ENCODE measurements at places on chromosomes 13 and 19.

DNA sequence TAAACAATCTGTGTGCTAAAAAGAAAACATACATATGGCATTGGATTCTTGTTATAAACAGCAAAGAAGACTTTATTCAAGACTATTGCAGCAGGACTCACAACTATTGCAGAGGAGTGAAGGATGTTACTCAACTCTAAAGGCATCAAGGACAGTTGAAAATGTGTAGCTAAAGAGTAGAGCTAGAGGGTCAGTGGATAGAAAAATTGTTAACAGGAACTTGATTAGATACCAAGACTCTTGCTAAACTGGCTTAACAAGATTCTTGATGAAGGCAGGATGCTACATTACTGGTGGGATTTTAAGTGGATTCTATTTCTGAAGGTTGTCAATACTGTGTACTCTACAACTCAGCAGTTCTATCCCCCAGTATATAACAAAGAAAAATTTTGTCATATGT is 1183.3 kb downstream of the SLITRK1 start:
- DNase-seq: no peak

- DNase-seq: peak; percentile 28
These were observed 24.9 kb downstream of the EPS15L1 start for GRCh38 chr19:16446724-16447368.

DNA sequence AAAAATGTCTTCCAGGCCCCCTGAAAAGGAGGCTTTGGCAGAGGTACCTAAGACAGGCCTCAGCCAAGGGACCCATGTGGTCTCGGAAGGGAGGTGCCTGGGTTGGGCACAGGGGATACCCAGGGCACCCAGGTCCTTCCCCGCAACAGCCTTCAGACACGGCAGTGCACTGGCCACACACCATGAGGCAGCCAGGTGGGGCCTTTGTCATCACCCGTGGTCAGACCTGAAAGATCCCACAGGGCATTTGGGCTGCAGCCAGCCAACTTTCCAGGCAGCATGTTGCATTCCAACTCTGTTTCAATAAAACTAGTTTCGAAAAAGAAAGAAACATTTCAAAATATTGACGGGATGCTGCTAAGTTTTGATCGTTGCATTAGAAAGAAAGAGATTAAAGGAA is 4.7 kb upstream of the TUBGCP3 start:
- DNase-seq: no peak

GRCh38 chr19:31160336-31160926 is 188.8 kb downstream of the TSHZ3 start:
- no peak for DNase-seq

DNA sequence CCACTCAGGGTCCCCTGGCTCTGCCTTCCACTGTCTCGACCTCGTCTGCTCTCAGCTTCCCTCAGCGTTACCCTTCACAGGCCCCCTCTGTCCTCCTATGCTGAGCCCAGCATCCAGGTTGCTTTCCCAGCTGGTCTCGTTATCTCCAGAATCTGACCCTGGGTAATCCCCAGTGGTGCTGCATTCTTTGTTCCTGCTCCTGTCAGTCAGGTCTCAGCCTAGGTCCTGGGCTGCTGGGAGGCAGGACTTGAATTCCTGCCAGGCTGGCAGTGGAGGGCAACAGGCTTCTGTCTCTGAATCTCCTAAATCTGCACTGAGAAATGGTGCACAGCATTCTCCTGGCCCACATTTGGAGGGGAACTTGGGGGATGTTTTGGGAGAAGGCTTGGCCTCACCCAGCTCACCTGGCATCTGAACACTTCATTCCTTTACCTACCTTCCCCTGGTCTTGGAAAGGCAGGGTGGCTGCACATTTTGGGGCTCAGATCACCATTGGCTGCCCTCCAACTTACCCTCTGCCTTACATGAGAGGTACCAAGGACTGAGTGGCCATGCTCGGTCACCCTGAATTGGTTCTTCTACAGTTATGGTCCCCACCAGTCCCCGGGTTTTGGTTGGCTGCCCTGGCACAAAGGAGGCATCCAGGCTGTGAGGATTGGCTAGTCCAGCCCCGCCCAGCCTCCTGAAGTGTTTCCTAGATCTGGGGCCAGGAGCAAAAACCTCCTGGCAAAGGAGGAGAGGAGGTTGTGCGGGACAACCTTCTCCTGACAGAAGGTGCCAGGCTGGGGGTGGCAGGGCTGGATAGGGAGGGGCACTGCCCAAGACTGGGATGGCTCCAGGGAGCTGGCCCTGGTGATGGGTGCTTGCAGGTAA is at the start of gene CYP4F8:
Gene CYP4F8 (plus strand): TSS at position 712 of the 873 bp plus-strand sequence. CDS start 399 bp downstream, outside the sequence.
- DNase-seq: no peak

GRCh38 chr13:89688918-89689317 is 1658.6 kb upstream of the MIR17HG start:
- no peak for DNase-seq

- no peak for DNase-seq
These were observed 126.1 kb downstream of the CRYL1 start for GRCh38 chr13:20399515-20399914.

GRCh38 chr19:4455719-4456475 is 1.7 kb downstream of the UBXN6 start:
- no peak for DNase-seq

DNA sequence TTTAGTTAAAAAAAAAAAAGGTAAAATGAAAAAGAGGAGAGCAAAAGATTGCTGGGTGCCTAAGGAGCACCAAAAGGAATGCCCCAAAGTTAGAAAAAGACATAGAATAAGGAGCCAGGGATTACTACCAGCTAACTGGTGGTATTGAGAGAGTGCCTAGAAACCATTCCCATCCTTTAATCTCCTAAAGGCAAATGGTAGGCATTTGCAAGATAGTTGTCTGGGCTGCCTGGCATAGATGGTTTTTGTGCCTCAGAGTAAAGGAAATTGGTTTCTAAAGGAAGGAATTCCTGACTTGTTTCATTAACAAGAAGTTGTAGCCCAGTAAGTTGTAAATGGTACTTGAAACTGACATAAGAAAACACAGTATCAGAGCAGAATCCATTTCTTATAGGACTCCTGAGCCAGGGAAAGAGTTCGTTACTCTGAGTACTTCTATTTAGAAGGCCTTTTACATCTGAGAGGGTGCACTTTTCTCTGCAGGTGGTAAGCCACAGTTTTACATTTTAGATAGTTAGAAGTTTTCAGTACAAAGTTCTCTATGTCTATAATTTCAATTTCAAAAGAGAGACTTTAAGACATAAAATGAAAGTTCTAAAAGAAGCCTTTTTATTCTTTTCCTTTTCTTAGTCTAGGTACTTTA is 92.6 kb downstream of the OLFM4 start:
- DNase-seq: no peak

DNA sequence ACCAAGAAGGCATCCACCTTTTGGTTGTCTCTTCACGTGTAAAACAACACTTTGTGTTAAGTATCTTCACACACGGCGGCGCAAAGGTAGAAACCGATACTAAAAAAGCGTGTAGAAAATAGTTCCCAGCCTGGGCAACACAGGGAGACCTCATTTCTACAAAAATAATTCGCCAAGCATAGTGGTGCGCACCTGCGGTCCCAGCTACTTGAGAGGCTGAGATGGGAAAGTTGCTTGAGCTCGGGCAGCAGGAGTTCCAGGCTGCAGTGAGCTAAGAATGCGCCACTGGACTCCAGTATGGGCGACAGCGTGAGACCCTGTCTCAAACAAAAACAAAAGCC is 573 bp upstream of the ERCC5 start:
- no peak for DNase-seq

DNA sequence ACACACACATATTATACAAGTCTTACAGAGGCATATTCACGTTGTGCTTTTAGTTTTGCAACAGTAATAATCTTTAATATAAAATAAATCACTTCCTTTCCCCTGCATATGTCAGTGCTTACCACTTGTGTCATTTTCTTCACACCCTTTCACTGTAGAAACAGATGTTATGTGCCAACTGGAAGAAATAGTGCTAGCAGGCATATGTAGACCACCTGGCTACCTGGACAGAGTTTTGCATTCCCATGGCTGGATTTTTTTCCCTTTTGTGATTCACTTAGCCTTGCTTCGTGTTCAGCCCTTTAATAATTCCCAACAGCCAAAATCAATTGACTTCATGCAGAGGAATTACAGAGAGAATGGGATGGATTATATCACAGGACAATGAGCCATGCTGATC is 399.1 kb upstream of the SPRY2 start:
- no peak for DNase-seq

DNA sequence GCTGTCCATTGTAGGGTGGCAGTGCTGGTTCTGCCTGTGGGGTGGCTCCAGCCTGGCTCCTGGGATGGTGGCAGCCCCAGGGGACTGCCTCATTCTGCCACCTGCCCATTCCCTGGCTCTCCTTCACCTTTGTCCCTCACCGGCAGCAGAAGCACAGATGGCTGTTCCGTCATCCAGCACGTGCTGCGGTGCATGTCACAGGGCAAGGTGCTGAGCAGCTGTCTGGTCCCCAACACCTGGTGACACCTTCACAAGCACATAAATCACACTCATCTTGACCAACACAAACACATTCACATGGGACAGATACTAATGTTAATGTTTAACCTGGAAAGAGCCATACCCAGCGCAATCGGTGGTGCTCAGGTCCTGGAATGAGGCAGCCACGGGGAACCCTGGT is 126.8 kb downstream of the UQCRFS1 start:
- no peak for DNase-seq

DNA sequence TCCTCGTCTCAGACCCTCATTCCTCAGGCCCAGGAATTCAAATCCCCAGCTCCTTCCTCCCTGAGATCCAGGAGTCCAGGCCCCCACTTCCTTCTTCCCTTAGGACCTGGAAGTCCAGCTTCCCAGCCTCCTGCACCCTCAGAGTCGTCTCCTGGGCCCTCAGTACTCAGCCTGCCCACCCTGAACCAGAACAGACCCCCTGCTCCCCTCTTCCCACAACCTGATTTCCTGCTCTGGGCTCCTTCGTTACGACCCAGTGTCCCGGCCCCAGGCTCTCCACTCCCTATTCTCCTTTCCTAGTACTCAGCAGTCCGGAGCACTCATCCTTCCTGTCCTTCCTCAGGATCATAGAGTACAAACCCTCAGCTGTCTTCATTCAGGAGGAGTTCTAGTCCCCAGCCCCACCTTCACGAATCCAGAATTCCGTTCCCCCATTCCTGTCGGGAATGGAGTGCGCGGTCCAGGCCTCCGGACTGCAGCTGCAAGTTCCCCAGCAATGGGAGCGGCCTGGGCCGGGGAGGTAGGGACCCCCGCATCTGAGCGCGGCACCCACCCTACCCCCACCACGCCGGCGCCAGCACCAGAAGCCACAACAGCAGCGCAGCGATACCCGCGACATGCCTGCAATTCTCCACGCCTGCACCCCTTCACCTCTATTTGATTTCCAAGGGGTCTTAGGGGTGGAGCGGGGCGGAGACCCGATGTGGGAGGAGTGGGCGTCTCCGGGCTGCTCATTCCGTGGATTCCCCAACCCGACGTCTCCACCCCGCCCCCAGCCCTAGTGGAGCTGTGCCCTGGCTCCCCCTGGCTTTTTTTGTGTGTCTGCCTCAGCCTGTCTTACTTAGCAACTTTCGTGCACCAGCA is 12.7 kb downstream of the EGLN2 start:
- no peak for DNase-seq

DNA sequence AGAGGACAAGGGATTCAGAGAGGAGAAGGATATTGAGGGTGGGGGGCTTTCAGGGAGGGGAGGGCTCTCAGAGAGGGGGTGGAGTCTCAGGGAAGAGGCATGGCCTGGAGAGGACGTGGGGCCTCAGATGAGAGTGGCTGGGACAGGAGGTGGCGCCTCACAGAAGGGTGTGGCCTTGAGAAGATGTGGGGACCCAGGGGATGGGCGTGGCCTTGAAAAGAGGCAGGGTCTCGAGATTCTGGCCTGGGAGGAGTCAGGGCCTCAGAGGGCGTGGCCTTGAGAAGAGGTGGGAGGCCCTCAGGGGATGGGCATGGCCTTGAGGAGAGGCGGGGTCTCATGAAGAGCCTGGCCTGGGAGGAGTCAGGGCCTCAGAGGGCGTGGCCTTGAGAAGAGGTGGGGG is 23.7 kb upstream of the TNFSF14 start:
- no peak for DNase-seq

DNA sequence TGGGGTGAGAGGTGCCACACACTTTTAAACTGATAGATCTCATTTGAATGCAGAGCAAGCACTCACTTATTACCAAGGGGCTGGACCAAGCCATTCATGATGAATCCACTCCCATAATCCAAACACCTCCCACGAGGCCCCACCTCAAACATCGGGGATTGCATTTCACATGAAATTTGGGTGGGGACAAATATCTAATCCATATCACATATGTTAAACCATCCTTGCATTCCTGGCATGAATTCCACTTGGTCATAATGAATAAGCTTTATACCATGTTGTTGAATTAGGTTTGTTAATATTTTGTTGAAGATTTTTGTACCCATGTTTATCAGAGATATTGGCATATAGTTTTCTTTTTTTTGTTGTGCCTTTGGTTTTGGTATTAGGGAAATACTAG is 1198.7 kb upstream of the ATXN8OS start:
- DNase-seq: no peak

DNA sequence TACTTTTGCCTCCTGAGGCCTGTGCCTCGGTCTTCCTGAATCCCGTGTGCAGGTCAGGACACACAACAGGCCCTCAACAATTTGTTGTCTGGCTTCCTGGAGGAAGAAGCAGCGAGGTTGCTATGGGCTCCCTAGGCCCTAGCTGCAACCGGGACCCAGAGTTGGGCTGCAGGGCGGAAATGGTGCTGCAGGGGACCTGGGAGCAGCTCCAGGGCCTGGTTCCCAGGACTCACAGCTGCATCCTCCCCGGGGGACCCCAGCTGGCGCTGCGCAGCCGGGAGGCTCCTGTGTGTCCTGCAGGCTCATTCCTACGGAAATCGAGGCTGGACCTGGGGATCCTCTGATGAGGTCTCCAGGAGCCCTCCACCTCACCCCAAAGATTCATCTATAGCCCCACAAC is 999 bp upstream of the TNFAIP8L1 start:
- no peak for DNase-seq

- DNase-seq: no peak
These were observed 16.1 kb upstream of the BCL3 start for GRCh38 chr19:44732235-44733014.

- DNase-seq: no peak
These were observed 4.0 kb upstream of the SIGLEC10 start for GRCh38 chr19:51421229-51422052.

GRCh38 chr13:23858546-23858945 is 30.7 kb downstream of the MIPEP start:
- DNase-seq: no peak

DNA sequence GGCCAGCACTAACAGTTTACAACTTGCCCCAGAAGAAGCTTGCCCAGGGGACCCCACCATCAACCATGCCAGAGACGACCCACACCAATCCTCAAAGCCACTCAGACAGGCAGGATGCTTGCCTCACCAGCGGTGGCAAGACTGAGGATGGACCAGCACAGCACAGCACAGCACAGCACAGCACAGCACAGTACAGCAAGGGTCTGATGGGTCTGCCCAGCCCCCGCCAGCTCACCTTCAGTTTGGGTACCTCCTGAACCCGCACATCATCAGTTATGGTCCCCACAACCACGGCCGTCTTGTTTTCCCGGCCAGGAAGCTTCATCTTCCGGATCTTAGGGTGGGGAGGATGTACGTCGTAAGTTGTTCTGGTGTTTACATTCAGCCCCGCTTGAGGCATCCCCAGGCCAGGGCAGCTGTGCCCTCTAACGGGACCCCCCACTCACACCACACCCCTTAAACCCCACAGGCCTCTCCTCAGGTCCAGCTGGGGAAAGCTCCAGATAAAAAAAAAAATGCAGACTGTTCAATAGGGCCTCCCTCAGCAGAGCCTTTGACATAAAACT is 1.7 kb upstream of the FAM83E start:
- no peak for DNase-seq

Measured in stimulated activated CD8-positive, alpha-beta memory T cell treated with anti-CD3 and anti-CD28 coated beads, Interleukin-4, amount 100 ng/mL, for 1 hour (primary cell).